Globus pallidus (tissue), 1 donor: ENCODE measurements at places on chromosomes 1 and 21.
A peak's percentile ranks its signal among the peaks of the same experiment; 100 is the strongest.

- DNase-seq, result no peak
These were observed 3.3 kb upstream of the MYOG start for GRCh38 chr1:203089001-203089650.

DNA sequence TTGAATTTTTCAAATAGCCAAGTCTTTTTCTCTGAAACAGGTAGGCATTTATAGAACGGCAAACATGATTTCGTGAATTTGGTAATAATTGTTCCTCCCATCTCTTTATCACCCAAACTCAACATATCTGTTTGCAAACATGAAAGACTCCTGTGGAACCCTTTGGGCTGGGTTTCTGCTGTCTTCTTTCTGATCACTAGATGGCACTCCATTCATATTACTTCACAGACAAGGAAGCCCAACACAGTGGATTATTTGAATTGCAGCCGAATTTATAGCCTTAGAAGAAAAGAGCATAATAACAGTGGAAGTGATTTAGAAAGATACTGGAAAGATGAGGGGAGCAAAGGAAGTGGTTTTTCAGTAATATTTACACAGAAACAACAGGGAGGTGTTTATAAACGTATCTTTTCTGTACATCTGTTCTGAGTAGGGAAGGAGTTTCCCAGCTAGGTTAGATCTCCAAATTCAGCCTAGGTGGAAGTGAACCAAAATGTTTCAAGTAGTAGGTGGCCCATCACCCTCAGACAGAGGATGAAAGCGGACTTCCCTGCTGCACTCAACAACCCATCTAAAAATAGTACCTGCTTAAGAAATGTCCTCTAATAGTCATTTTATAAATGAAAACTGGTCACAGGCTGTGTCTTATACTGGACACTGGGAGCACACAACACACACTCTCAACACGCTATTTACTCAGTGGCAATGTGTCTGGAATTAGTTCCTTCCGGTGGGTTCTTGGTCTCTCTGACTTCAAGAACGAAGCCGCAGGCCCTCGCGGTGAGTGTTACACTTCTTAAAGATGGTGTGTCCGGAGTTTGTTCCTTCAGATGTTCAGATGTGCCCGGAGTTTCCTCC is 67.6 kb downstream of the MAP3K21 start:
- peak; percentile 46 for DNase-seq

DNA sequence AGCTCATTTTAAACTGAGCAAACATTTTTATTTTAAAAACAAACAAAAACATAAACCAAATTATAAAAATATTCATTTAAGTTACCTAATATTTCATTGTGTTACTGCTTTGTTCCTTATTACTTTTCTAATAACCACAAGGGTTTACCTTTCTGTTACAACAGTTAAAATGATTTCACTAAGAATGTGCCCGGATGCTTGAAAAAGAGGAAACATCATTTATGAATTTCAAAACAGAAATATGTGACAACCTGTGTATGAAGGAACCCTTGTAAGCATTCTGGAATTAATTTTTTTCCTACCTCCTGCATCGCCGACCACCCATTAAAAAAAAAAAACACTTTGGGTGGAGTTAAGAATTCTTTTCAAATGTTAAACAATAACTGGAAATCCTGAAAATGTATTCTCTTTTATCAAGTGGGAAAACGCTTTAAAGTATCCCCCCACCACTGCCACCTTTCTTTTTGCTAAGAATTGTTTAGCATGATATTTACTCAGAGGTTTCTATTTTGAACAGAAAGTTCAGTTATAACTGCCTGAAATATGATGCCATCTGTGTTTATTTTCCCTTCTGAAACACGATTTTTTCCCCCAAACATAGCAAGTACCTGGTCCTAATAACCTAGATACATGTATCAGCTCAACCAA is 9.1 kb downstream of the CYYR1 start:
- DNase-seq, result no peak

- DNase-seq, result peak; percentile 35
These were observed 936 bp upstream of the NCAM2 start for GRCh38 chr21:20997311-20997635.

- no peak for DNase-seq
These were observed 11.5 kb downstream of the AIM2 start for GRCh38 chr1:159065106-159065505.

GRCh38 chr1:30660241-30660640 is 63.1 kb downstream of the MATN1 start:
- DNase-seq, result no peak

DNA sequence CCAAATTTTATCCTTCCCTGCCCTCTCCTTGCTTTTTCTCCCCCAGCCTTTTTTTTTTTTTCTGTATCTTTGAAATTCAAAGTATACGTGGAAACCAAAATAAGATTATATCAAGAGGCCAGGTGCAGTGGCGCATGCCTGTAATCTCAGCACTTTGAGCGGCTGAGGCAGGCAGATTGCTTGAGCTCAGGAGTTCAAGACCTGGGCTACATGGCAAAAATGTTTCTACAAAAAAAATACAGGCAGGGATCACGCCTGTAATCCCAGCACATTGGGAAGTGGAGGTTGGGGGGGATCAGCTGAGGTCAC is 6.6 kb upstream of the PRCC start:
- DNase-seq, result no peak

DNA sequence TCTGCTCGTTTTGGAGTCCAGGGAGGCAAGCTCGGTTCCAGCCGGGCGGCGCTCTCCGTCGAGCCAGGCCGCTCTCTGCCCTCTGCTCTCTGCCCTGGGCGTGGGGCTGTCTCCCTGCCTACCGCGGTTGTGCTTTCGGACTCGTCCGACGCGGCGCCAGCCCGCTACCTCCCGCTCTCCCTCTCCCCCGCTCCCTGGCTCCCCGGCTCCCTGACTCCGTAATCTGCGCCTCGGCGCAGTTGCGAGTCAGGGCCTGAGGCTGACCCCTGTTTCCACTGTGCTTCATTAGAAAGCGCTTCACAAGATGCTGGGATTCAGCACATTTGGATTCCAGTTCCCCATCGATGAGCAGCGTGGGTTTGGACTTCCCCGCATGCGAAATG is 2.2 kb downstream of the SOX13 start:
- DNase-seq, result no peak

DNA sequence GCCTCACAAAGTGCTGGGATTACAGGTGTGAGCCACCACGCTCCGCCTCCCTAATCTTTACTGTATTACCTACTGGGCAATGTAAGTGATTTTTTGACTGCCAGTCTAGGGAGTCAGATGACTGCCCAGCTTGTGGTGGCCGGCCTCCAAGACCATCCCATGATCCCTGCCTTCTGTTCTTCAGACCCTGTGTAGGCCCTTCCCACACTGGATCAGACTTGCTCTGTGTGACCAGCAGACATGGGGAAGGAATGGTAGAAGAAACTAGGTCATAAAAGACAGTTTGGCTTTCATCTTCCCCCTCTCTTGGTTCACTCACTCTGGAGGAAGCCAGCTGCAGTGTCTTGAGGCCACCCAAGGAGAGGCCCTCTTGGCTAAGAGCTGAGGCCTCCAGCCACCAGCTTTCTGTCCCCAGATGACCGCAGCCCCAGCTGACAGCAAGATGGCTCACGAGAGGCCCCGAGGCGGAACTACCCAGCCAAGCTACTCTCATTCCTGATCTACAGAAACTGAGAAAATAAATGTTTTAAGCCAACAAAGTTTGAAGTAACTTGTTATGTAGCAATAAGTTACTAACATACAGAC is 14.5 kb upstream of the CBR3 start:
- peak; percentile 35 for DNase-seq

GRCh38 chr1:19800076-19800804 is 524 bp upstream of the TMCO4 start:
- DNase-seq, result no peak

- DNase-seq, result no peak
These were observed 7.7 kb upstream of the MPZL1 start for GRCh38 chr1:167714098-167714438.

GRCh38 chr1:158933621-158934020 is 2.3 kb downstream of the PYHIN1 start:
- no peak for DNase-seq

DNA sequence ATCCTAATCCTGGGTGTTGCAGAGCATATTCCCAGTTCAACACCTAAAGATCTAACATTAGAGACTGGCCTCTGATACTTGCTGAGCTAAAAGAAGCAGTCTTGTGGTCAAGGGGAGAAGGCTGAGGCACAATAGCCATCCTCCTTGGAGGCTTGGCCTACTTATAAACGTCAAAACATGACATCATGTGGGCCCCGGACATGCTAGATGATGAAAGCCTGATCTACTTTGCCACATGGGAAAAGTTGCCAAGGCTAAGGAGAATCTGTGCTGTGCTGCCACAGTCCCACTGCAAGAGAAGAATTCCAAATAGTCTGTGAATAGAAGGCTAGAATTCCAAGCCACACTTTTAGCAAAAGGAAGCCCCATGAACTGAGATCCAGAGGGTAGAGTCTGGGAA is 43.9 kb upstream of the SAMD13 start:
- no peak for DNase-seq

- peak; percentile 64 for DNase-seq
These were observed 911 bp downstream of the LMO4 start for GRCh38 chr1:87329526-87330056.

- no peak for DNase-seq
These were observed 521 bp upstream of the NADK start for GRCh38 chr1:1778663-1779319.

- DNase-seq, result no peak
These were observed 27.8 kb downstream of the TFF3 start for GRCh38 chr21:42287193-42288083.

DNA sequence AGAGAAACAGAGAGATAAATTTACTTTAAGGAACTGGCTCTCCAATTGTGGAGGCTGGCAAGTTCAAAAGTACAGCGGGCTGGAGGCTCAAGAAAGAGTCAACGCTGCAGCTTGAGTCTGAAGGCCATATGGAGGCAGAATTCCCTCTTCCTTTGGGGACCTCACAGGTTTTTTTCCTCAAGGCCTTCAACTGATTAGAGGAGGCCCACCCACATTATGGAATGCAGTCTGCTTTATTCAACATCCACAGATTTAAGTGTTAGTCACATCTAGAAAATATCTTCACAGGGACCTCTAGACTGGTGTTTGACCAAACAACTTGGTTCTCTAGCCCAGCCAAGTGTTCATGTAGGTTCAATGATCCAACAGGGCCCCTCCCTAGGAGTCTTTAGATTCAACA is 117.8 kb downstream of the SLC35F3 start:
- DNase-seq, result no peak

GRCh38 chr1:242470774-242471173 is 53.7 kb downstream of the PLD5 start:
- no peak for DNase-seq

DNA sequence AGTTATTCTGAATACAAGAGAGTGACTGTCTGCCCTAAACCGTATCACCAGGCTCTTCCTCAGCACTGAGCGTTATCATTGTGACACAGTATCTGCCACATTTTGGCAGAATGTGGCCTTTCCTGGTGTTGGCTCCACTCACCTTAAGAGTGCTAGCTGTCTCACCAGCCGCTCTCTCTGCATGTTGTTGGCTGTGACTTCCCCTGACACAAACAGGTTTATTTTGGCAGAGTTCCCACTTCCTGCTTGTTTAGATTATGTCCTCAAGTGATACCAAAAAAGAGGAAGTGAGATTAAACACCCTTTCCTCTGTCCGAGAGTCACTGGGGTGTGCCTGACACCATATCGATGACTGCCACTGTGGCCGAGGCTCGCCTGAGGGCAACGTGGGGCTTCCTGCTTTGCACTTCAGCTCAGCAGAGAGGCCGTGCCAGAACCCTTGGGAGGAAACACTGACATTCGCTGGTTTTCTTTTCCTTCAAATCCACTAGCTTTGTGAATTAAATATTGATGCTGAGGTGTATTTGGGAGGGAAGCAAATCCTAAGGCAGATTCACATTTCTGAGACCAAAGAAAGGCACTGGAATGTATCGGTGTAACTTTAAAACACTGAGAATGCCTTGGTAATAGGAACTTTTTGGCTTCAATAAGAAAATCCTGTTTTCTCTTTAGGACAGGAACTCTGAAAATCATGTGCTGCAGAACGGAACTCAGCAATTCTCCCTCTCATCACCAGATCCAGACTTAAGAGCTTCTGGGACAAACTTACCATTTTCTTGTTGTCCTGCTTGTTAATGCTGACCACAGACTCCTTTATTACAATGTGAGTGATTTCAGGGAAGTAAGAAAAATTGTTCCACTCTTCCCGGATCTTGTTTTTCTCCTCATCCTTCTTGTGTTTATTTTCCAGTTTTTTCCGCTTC is 102.1 kb downstream of the JAK1 start:
- DNase-seq, result peak; percentile 53

GRCh38 chr1:189220750-189221149 is 1256.9 kb downstream of the BRINP3 start:
- DNase-seq, result no peak

- no peak for DNase-seq
These were observed 394.0 kb downstream of the NPHP4 start for GRCh38 chr1:5597991-5598823.

- peak; percentile 52 for DNase-seq
These were observed at the start of gene BMP8B for GRCh38 chr1:39788758-39789570. BMP8B (minus strand) TSS chr1:39788865; CDS start chr1:39788485, 380 bp downstream.

- DNase-seq, result no peak
These were observed 106.3 kb downstream of the KCNT2 start for GRCh38 chr1:196501760-196502428.

DNA sequence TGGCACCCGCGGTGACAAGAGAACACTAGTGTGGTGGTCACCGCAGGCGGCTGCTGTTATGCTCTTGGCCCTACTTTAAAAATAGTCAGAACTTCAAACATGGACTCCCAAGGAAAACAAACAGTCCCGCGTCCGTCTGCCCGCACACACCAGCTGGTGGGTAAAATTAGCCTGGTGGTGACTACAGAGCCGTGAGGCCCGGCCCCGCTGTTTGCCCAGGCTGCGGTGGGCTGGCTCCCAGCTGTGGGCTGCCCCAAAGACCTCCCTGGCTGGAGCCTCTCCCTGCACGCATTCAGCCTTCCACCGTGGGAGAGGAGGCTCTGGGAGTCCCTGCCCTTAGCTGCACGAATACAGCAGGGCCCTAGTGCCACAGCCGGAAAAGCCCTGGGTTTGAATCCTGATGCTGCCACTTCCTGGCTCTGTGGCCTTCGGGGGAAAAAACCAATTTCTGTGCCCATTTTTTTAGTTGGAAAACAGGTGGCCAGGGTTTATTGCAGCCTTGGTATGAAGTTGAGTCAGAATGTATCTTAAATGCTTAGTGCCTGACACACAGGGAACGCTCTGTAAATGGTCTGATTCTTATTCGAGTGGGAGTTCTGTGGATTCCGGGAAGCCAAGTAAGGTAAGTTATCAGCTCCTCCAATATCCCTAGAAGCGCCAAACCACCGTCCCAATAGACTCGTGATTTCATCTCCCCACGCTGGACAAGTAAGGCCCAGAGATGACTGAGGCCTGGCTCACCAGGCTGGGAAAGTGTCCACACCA is 58.2 kb downstream of the ALPL start:
- no peak for DNase-seq

- DNase-seq, result no peak
These were observed 46.3 kb downstream of the AIDA start for GRCh38 chr1:222665964-222666363.

GRCh38 chr1:48023488-48023887 is 26.3 kb upstream of the TRABD2B start:
- no peak for DNase-seq

DNA sequence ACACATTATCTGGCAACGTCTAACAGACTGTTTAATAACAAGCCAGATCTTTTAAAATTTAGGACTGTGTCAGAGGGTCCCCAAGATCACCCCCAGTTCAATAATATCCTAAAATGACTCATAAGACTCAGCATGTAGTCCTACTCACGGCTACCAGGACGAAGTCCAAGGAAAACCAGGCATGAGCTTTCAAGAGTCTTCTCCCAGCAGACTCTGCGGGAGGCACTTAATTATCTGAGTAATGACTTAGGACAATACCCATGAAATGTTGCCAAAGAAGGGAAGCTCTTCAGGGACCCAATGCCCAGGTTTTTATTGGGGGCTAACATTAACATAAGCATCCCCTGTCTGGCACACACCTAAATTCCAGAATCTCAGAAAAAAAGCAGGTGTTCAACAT is 7.0 kb downstream of the HFM1 start:
- no peak for DNase-seq
